ENCODE measurements at places on chromosomes 6 and 20.
A peak's percentile ranks its signal among the peaks of the same experiment; 100 is the strongest.

DNA sequence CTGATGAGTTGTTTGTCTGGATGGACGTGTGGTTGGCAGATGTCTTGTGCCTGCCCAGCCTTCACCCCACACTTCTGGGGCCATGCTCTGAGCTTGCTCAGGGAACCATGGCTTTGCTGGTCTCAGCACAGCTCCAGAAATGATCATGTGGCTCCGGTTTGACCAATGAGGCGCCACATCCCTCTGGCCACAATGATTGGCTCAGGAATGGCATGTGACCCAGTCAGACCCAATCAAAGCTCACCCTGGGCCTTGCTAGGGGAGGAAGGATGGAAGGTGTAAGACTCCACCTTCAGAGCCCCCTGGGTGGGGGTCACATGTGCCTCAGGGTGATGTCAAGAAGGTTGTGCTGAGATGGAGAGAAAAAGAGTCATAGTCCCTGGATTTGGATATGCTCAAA, 281.6 kb upstream of the SULF2 start:
- DNase-seq = no peak

- DNase-seq = no peak
Observed at GRCh38 chr6:39254999-39255535, 25.8 kb upstream of the KCNK5 start.

DNA sequence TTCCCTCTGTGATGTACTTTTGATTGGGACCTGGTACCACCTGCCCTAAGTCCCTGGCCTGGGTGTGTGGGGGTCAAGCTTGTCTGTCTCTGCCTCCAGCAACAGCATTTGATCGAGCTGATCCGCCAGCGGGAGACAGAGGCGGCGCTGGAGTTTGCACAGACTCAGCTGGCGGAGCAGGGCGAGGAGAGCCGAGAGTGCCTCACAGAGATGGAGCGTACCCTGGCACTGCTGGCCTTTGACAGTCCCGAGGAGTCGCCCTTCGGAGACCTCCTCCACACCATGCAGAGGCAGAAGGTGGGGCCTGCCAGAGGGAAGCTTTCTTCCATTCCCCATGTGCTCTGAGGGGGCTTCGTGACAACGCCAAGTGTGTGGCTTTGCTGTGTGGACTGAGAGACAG, 5.4 kb downstream of the GID8 start:
- DNase-seq = no peak

- no peak for DNase-seq
Observed at GRCh38 chr20:48205786-48206185, 420.5 kb upstream of the SULF2 start.

DNA sequence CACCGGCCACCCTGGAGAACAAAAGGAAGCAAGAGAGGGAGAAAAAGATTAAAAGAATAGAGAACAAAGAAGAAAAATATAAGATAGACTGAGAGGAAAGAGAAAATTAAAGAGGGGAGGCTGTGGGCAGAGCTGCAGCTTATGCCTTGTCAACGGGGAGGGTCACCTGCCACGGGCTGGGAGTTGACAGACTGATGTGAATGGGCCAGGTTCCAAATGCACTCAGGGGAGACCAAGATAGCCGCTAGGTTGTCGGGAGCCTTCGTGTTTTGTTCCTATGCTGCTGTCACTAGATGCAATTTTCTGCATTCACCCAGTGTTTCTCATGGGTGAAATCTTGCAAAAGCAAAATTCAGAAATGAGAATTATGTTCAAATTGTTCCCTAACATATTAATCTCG, 119.6 kb upstream of the MTHFD1L start:
- DNase-seq = no peak

DNA sequence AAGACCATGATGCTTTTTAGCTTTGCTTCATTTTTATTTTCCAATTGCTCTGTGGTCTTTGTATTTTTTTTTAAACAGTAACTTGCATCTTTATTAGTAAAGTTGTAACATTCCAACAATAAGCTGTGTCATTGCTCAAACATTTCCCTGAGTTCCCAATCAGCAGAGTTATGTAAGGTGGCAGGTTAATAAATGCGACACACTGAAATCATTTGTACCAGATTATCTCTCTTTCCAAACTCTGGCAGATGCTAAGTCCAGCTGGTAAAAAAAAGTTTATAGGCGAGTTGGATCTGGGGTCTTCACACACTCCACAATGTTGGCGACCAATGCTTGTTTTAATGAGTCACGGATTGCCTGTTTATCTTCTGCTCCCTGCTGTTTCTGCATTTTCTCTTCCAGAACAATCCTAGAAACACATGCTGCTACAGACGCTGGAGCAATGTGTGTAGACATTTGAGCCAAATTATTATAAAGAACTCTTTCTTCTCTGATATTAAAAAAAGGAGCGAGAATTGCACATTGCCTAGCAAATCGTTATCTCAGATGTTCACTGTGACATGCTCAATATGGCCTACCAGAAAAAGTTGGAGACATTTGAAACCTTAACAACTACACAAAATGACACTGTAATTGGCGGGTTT, 113.6 kb upstream of the IFNGR1 start:
- no peak for DNase-seq

GRCh38 chr20:33993576-33994221, at the start of gene RALY:
TSS of gene RALY (plus strand) at chr20:33993911. CDS start at chr20:34072075, 78,164 bp downstream.
- no peak for DNase-seq

GRCh38 chr6:169212436-169212835, 41.2 kb downstream of the THBS2 start:
- DNase-seq = no peak

DNA sequence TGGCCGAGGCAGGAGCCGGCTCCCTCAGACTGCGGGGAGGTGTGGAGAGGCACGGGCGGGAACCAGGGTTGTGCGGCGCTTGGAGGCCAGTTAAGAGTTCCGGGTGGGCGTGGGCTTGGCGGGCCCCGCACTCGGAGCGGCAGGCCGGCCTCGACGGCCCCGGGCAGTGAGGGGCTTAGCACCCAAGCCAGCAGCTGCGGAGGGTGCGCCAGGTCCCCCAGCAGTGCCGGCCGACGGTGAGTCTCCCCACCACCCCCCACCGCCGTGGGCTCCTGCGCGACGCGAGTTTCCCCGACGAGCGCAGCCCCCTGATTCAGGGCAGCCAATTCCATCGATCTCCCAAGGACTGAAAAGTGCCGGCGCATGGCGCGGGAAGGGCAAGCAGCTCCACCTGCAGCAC, 605.4 kb upstream of the SLC35B3 start:
- DNase-seq = no peak

DNA sequence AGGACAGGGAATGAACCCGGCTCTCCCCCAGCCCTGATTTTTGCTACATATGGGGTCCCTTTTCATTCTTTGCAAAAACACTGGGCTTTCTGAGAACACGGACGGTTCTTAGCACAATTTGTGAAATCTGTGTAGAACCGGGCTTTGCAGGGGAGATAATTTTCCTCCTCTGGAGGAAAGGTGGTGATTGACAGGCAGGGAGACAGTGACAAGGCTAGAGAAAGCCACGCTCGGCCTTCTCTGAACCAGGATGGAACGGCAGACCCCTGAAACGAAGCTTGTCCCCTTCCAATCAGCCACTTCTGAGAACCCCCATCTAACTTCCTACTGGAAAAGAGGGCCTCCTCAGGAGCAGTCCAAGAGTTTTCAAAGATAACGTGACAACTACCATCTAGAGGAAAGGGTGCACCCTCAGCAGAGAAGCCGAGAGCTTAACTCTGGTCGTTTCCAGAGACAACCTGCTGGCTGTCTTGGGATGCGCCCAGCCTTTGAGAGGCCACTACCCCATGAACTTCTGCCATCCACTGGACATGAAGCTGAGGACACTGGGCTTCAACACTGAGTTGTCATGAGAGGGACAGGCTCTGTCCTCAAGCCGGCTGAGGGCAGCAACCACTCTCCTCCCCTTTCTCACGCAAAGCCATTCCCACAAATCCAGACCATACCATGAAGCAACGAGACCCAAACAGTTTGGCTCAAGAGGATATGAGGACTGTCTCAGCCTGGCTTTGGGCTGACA, 28.8 kb upstream of the ZBP1 start:
- no peak for DNase-seq

DNA sequence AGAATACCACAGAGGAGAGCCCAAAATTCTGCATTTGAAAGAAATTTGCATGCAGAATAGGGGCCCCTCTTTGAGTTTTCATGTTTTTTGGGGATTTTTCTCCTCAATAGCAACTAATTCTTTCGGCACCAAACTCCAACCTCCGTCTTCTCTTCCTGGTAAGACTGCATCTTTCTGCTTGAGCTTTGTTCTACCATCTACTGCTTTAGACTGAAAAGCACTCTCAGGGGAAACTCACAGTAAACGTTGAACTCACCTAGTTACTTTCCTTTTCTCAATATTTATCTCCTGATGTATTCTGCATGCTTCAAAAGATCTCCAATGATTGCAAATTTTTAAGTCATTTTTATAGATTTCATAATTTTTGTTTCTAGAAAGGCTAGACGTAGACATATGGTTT, 36.9 kb upstream of the HLA-DQB1 start:
- DNase-seq = no peak

DNA sequence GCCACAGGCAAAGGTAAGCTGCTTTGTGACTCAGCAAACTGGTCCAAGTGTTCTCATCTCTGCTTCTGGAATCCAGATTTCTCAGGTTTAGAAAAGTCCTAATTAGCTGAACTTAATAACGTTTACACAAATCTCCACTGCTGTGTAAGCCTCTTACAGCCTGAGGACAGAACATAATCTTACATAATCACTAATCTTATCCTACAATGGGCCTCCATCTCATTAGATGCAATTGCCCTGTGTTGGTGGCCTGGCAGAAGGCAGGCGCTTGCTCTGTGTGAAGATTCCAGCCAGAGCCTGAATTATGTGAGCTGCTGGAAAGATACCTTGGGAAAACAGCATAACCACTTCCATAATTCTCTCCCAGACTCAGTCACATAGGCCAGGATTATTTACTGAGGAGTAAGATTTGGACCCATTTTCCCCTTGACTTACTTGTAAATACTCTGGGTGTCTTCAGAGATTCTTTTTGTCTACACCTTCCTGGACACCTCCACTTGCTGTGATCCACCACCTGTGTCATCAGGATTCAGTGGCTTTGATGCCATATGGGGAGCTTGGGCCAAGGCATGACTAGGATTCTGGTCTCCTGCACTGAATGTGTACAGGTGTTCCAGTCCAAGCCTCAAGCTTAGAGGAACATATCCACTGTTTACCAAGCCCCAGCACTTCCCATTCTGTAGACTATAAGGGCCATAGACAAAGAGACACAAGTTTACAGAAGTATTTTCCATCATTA, 104.4 kb downstream of the C6orf118 start:
- no peak for DNase-seq

- DNase-seq = no peak
Observed at GRCh38 chr6:40916845-40917244, 122.2 kb downstream of the UNC5CL start.

DNA sequence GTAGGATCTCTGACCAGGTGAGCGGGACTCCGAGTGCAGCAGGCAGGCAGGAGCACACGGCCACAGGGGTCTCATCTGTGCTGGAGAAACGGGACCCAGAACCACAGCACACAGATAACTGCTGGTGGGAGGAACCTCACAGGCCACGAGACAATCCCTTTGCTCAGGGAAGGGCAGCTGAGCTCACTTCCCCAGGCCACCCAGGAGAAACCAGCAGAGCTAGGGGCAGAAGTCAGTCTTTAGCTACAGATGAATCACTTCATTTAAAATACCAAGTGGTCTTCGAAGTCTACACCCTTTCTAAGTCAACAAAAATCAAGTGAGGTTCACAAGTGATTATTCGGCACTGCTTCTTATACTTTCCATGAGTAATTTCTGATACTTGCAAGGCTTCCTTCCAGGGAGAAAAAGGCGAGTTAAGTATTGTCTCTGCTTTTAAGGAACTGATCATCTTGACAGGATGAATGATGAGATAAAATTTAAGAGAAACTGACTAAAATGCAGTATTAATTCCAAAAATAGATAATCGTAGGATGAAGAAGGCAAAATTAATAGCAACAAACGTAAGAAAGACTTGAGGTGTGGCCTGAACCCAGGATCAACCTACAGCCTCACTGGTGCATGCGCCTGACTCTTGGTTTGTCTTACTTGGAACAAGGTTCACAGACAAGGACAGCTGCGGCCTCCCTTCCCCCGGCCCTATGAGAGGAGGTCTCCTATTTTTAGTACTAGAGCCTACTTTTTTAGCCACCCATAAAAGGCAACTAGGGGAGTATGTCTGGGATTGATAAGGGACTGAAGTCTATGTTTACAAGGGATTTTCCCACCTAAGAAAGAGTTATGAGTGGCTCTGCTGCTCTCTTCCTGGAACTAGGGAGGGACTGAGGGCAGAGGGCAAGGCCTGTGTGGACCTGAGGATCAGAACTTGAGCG, 233.6 kb downstream of the TTLL2 start:
- DNase-seq = peak; percentile 16

GRCh38 chr6:45461486-45461885, 83.8 kb upstream of the SUPT3H start:
- DNase-seq = no peak

GRCh38 chr6:20541382-20541781, 7.1 kb downstream of the CDKAL1 start:
- DNase-seq = no peak

DNA sequence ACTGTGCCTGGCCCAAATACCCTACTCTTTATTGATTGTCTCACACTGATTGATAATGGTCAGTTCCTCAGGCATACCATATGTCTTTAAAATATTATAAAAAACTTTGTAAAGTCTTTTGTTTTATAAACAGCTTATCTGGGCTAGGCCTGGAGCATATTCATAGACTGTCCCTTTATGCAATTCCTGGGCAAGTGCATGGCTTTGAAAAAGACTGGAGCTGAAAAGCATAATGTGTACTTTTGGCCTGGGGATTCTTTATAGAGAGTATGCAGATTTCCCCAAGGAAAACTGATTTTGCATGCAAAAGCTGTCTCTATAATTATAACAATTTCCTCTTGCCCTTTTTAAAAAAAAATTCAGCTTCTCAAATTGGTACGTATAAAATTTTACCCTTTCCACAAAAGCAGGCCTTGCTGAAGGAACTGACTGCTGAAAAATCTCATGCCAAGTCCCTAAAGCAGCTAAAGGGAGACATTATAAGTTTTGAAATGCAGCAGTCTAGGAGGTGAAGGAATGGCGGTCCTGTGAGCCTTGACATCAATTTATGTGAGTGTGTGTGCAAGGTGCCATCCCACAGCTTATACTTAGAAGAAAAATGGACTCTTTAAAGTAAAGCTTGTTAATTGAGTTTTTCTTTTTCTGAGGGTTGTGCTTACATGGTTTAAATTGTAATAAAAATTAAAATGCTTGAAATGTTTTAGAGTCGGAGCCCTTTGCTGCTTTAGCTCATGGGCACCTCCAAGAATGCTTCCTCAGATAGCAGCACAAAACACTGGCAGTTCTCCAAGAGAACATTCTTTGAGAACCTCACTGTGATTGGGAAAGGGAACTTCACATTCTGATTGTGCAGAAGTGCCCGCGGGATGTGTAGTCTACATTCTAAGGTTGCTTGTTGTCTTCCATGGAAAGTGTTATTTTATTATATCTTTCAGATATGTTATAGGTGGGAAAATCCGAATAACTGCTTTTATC, 43.9 kb downstream of the PLCB4 start:
- no peak for DNase-seq

GRCh38 chr20:13262671-13263360, 41.7 kb downstream of the ISM1 start:
- DNase-seq = no peak

GRCh38 chr6:125558241-125558843, 191.1 kb upstream of the HEY2 start:
- DNase-seq = no peak
